Tongue (tissue), 3 donors: ENCODE measurements at places on chromosomes 1 and 21. TPM values are rescaled to one million over a fixed set of nuclear protein-coding genes. Genes with fewer than 3 reads are reported as not detected.

MAP3K21 gene
- 1.4 TPM for total RNA-seq

METTL13 gene
- 17.5 TPM for total RNA-seq

CELA2A gene
- not detected for total RNA-seq

GATAD2B gene
- total RNA-seq, result 11.2 TPM

BMP8A gene
- total RNA-seq, result 0.51 TPM

ANKRD35 gene
- total RNA-seq, result 13.1 TPM

S100A7A gene
- not detected for total RNA-seq

LIPI gene
- not detected for total RNA-seq

CNTN2 gene
- 3.1 TPM for total RNA-seq

APCS gene
- not detected for total RNA-seq

RCSD1 gene
- 141 TPM for total RNA-seq

LCE1F gene
- not detected for total RNA-seq

RGS13 gene
- total RNA-seq, result 0.10 TPM

SPRR2G gene
- total RNA-seq, result not detected

MX1 gene
- 19.4 TPM for total RNA-seq

OVAAL gene
- total RNA-seq, result not detected
